ENCODE measurements at places on chromosomes 5 and 9.

DNA sequence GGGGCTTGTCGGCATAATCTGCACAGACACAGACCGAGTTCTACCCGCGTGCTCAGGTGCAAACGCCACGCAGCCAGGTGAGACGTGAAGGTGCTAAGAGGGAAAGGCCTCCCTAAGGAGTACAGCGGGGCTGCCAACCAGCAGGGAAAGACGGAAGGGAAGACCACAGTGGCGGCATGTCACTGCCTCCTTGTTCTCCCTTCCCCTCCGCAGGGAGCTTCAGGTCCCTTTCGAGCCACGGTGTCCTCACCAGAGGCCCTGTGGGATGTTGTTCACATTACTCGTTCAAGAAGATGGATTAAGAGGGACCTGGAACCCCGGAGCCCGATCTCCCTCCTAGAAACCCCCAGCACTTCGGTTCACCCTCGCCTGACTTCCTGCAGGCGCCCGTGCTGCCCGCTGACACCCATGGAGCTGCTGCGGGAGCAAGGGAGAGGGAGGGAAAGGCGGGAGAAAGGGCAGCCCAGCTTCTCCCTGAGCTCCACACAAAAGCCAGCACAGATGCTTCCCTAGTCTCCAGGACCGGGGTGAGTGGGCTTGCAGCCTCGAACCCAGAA, 686 bp downstream of the BRD9 start:
- DNase-seq: peak; percentile 71

GRCh38 chr5:82476155-82476554, 198.0 kb upstream of the RPS23 start:
- DNase-seq: no peak

- no peak for DNase-seq
Observed at GRCh38 chr5:178476531-178476930, 113.7 kb downstream of the COL23A1 start.

- DNase-seq: no peak
Observed at GRCh38 chr5:8954801-8955200, 591.1 kb downstream of the SEMA5A start.

DNA sequence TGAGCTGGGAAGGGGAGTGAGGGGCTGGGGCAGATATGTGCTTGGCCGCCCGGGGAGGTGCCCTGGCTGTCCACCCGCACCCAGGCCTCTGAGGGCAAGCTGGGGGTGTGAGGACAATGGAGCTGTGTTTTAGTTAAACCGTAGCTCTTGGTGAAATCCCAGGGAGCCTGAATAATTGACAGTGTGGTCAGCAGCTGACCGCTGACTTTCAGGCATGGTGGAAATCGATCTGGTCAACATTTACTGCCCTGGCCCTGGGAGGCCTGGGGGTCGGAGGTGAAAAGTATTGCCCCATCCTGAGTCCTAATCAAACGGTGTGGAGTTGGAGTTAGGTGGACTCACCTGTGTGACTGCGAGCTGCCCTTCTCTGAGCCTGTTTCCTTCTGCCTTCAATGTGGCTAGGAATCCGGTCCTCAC, 31.2 kb upstream of the CRB2 start:
- no peak for DNase-seq
